ENCODE measurements at places on chromosomes 11 and 22.

- no peak for DNase-seq
Measured at GRCh38 chr11:100748153-100748552, 61.1 kb downstream of the ARHGAP42 start.

GRCh38 chr11:119375337-119376196 is 5.9 kb downstream of the USP2 start:
- DNase-seq: no peak

GRCh38 chr11:8352103-8352875 is 88.6 kb upstream of the LMO1 start:
- DNase-seq: no peak

DNA sequence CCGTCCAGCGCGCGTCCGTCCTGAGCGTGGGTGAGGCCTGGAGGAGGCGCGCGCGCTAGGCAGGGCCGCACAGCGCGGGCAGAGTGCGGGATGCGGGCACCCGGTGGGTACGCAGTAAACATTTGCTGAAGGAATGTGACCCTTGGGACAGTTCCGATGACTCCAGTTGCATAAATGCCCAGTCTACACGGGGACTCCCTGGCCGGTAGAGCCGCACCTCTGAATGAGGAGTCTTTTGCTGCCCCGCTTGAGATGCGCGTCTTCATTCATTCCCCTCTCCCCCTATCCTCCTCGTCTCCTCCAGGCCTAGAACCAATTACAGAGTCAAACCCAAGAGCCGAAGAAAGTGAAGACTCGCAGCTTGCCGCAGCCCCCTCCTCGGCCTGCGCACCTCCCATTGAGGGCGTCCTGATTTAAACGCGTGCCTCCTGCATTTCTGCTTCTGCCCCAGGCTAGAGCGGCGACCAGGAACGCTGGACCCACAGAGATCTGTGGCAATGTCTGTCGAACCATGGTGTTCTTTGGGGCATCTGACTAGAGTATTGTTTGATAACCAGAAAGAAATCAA is 729 bp upstream of the CHKB start:
- no peak for DNase-seq

GRCh38 chr11:74417860-74418508 is 19.8 kb upstream of the PGM2L1 start:
- no peak for DNase-seq

GRCh38 chr11:1742371-1742770 is 8.0 kb downstream of the IFITM10 start:
- no peak for DNase-seq

DNA sequence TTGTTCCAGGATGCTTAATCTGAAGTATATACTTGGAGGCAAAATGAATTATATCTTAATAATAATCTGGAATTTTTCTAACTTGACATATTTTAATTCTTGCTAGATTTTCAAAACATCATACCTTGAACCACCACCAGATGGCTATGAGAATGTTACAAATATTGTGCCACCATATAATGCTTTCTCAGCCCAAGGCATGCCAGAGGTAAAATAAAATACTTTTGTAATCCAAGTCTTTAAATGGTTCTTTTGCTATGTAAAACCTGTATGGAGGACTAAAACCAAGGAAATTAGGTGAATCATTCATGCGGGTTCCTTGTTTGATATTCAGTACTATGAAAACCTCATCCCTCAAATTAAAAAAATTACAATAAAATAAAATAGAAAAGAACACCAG is 14.4 kb downstream of the NAALAD2 start:
- no peak for DNase-seq

GRCh38 chr11:18495703-18496102 is 31.0 kb downstream of the TSG101 start:
- DNase-seq: no peak

DNA sequence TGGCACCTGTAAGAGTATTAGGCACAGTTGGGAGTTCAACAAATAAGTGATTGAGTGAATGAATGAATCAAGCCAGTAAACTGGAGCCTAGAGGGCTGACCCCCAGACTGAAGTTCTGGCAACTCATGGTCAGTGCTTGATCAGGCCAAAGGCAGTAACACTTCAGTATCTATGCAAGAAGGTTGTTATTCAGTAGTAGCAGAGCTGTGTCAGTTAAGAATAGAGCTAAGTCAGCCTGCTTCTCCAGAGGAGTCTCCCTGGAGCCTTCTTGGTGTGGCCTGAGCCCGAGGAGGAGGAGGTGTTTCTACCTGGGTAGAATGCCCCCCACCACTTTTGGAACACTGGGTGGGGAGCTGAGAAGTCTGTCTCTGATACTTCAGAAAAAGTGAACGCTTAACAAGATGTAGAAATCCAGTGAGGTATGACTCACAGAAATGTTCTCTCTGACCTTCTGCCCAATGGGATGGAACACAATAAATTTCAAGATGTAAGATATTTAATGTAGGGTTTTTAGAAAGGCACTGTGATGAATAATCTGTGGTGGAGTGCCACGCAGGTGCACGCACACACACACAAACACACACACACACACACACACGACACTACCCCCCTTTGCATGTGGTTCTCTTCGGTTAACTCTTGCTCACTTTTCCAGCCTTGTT is 219.9 kb downstream of the HIPK3 start:
- DNase-seq: no peak

GRCh38 chr11:587978-588380 is 11.7 kb downstream of the PHRF1 start:
- peak; percentile 49 for DNase-seq

GRCh38 chr22:37230673-37231405 is 13.2 kb downstream of the RAC2 start:
- DNase-seq: no peak

DNA sequence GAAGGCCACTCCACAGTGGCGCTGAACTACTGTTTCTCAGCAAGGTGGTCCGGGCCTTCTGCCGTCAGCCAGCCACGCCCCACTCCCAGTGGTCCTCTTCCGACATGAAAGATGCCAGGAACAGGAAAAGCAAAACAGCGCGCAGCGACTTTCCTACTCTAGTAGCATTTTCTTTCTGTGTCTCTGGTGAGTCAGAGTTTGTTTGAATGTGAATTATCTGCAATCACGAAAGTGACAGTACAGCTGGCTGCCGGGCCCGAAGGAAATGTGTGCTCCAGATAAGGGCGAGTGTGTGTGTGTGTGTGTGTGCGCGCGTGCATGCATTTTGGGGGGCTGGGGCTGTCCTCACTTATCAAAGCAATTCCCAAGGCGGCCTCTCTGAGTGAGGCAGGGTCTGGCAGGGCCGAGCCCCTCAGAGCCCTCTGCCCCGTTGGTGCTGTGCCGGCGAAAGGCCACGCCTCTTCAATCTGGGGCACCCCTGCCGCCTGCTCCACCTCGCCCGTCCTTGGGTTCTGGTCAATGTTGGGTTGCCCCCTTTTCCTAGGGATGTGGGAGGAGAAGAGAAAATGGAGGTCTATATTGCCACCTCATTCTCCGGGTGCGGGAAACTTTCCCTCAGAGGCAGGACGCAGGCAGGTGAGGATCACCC is 288.5 kb downstream of the KIRREL3 start:
- DNase-seq: no peak

DNA sequence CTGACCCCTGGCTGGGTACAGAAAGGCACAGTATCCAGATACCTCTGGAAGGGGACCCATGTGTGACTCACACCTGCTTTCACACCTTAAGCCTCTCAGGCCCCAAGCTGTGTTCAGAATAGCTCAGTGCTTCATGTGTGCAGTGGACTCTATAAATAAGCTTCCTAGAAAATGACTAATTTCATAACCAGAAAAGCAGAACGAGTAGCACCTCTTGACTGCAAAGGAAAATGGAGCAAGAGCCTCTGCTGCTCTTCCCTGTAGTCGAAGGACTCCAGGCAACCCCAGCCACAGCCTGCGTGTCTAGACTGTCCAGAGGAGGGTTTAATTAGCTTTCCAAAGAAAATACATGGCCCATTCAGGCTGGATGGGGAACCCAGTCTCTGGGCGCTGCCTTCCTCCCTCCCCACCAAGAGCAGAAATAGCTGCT is 23.1 kb downstream of the PTPN5 start:
- DNase-seq: no peak

- no peak for DNase-seq
Measured at GRCh38 chr11:92083123-92083522, 141.5 kb upstream of the FAT3 start.

All from stimulated activated CD8-positive, alpha-beta memory T cell treated with anti-CD3 and anti-CD28 coated beads, Interleukin-2, amount 100 ng/mL, for 48 hours (primary cell).